Cardiac septum (tissue), 1 donor: ENCODE measurements at places on chromosomes 1 and 21.

GRCh38 chr1:180501865-180502360 is 464 bp downstream of the ACBD6 start:
- DNase-seq, result no peak

DNA sequence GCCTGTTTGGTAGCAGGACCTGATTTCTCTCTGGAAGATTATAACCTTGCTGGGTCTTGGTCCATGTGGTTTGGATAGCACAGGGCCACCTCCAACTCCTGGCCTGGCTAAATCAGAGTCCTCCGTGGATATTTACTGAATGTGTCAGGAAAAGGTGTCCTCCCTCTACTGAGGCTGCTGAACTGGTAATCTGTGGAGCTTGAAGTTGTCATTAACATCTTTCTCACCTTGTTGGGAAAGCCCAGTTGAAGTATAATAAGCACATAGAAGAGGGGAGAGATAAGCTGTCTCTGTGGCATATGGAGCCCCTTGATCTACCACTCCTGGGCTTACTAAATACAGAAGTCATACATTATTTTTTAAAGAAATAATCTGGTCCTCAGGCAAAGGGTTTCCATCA is 294.3 kb upstream of the B3GALT2 start:
- DNase-seq, result no peak

DNA sequence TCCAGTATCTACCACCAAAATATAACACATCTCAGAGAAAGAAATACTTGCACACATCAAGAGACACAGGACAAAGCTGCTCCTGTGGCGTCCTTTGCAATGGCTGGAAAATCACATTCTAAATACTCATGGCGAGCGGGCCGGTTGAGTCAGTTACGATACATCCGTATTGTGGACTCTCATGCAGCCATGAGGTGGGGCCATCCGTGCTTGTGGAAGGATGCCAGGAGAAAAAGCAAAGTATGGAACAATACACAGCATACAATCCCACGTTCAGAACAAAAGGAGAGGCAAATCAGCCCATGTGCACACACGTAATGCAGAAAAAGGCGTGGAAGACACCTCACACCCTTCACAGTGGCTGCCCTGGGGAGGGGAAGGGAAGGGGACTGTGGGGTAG is 13.1 kb downstream of the ATP13A2 start:
- DNase-seq, result no peak

DNA sequence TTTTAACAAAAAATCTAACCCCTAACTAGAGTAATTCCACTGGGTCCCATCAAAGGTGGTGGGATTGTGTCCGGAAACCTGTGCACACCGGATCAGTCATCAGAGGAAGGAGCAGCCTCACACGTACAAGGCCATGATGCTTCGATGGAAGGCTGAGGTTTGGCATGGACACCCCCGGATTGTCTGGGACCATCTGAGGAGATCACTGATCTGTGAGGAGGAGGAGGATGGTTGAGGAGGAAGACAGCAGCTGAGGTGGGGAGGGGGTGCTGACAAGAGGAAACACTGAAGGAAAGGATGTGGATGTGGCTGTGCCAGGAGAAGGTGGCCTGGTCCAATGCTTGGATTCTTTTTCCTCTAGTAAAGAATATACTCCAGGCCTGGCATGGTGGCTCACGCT is 41.3 kb downstream of the GPR161 start:
- no peak for DNase-seq

DNA sequence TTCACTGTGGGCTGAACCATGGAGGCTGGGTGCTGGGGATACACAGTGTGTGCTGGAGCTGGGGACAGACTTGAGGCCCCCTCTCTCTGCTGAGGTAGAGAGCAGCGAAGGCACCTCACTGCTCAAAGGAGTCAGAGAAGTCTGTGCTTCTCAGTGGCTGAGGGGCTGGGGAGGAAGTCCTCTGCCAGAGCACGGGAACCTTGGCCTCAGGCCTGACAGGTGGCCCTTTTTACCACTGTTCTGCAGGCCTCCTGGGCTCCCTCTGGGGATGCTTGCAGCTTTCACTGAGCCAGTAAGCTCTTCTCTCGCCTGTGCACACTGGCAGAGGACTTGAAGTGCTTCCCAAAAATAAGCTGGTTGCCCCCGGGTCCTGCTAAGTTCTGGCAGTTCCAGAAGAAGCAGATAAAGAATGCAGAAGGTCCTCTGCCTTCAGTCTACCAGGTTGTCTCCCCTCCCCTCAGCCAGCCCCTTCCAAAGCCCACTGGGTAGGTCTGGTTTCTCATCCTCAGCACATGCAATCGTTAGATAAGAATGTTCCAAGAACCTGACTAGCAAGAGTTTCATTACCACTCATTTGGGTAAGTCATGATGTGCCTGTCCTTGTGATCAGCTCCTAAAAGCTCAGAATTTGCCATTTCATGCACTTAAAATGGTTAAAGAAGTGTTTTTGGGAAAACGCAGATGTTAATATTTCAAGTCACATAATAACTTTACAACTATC is 53.9 kb downstream of the TENT5C start:
- DNase-seq, result no peak

- DNase-seq, result no peak
Observed at GRCh38 chr1:16224472-16224871, 12.0 kb upstream of the ARHGEF19 start.

DNA sequence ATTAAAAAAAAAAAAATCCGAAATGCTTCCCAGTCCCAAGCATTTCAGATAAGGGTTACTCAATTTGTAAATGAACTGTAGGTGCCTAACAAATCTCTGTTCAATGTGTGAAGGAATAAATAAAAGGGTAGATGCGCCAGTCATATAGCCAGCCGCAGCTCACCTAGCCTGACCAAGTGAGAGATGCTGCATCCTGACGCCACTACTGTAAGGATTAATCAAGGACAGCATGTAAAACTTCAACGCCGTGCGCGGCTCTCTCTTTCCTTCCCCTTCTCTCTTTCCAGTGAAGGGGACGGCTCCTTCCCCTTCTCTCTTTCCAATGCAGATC is 441 bp downstream of the PPT1 start:
- DNase-seq, result no peak

DNA sequence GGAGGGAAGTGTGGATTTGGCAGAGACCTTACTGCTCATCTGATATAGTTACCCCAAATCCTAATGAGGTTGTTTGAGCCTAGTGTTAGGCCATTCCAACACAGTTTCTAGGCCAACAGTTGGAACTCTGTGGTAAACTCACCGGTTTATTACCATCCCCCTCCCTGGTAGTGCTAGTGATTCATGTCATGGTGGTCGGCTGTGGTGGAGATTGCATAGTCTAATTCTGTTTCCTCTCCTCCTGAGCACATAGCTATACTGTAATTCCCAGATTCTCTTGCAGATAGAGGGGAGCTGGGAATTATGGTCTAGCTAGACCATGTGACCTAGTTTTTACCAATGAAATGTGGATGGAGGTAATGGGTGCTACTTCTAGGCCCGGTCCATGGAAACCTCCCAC is 123.7 kb upstream of the KIF26B start:
- no peak for DNase-seq
